ENCODE measurements at places on chromosomes 12 and 14. TPM values are rescaled to one million over a fixed set of nuclear protein-coding genes. Genes with fewer than 3 reads are reported as not detected.

PRB2 gene
- total RNA-seq, result not detected

DNA sequence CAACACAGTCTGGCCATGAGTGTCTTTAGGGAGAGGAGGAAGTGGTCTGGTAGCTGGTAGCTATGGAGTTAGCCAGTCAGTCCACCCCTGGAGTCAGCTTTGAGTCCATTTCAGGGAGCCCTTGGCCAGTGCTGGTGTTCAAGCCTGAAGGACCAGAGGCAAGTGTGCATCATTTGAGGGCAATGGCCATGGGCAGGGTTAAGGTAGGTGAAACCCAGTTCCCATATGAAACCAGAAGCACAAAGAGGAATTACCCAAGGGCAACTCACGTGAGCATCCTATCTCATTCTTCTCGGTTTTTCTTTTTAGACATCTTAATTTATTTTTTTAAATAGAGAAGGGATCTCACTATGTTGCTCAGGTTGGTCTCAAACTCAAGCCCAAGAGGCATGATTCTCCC lies 61.3 kb upstream of the ACTN1 start:
- no peak for DNase-seq

DNA sequence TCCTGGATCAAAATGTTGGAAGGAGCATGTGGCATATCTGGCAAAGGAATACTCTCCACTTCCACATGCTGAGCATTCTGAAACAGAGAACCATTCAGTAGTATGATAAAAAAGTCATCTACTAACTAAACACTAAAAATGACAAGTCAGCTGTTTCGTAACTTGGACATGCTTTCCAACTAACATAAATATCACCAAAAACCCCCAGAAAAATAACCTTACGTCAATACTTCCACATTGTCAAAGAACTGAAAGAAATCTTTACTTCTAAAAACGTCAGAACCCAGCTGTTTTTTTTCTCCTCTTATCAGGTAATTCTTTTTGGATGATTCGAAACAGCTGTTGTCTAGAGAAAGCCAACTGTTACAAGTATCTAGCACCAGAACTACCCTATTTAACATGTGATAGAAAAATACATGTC lies 8.2 kb downstream of the WBP11 start:
- DNase-seq, result no peak

RNASE11 gene
- not detected for total RNA-seq

DNA sequence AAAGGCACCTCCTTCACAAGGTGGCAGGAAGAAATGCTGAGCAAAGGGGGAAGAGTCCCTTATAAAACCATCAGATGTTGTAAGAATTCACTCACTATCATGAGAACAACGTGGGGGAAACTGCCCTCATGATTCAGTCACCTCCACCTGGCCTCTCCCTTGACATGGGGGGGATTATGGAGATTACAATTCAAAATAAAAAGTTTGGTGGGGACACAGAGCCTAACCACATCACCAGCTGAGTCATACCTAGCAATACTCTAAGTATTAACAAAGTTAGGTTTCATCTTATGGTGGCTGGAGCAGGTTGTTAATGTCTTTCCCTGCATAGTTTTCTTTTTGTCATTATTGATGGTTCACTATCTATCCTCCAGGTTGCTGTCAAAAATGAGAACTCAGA lies 113.2 kb upstream of the PPFIA2 start:
- DNase-seq, result no peak

GRCh38 chr12:6195665-6196535 lies 4.3 kb upstream of the CD9 start:
- peak; percentile 88 for DNase-seq

DNA sequence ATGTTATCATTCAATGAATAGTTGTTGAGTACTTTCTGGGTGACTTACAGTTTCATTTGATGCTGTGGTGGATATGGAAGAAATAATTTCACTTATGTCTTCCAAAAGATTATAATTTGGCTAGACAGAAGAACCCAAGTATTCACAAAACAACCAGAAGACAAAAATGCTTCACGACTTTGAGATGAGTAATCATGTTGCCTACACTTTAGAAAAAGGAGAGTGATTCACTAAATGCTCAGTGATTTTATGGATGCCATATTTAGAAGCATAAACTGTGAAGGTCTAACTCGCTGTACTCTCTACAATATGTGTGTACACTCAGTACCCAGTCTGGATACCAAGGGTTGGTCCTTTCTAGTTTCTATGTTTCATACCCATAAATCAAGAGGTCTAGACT lies 101.3 kb upstream of the E2F7 start:
- DNase-seq, result no peak

OR10P1 gene
- not detected for total RNA-seq

ANO4 gene
- not detected for total RNA-seq

CGRRF1 gene
- total RNA-seq, result 17.3 TPM

DNA sequence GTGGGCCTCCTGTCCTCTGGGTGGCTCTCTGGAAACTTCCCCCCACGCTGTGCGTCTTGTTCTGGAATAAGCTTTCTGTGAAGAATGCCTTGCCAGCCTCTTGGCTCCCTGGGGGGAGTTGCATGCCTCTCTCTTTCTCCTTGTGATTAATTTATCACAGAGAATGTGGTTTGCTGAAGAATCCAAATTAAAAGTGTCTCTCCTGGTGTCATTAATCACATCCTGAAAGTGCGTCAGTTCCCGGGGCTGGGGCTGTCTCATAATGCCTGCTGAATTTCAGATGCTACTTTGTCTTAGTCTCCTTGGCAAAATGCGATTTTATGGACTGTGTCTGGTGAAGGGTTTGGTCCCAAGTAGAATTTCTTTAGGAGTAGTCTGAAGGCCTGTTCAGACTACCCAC lies 787.7 kb upstream of the TMEM132C start:
- no peak for DNase-seq

DNA sequence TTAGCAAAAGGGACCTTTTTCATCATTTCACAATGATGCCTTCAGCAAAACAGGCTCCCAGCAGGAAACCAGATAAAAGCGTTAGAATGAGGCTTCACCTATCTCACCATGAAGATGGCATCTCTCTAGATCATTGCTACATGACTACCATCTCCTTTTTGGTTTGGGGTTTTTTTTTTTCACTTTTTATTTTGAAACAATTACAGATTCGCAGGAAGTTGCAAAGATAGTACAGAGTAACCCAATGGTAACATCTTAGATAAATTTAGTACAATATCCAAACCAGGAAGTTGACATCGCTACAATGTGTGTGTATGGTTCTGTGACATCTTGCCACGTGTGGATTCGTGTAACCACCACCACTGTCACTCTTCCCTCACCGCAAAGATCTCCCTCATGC lies 22.3 kb upstream of the PWP1 start:
- no peak for DNase-seq

DNA sequence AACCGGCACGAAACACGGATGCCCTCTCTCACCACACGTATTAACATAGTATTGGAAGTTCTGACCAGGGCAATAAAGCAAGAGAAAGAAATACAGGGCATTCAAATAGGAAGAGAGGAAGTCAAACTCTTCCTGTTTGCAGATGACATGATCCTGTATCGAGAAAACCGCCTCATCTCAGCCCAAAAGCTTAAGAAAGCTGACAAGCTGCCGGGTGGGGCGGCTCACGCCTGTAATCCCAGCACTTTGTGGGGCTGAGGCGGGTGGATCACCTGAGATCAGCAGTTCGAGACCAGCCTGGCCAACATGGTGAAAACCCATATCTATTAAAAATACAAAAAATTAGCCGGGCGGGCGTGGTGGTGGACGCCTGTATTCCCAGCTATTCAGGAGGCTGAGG lies 17.7 kb downstream of the OR6S1 start:
- DNase-seq, result no peak

- no peak for DNase-seq
Measured at GRCh38 chr14:42628602-42629001, 1021.9 kb downstream of the LRFN5 start.

DNA sequence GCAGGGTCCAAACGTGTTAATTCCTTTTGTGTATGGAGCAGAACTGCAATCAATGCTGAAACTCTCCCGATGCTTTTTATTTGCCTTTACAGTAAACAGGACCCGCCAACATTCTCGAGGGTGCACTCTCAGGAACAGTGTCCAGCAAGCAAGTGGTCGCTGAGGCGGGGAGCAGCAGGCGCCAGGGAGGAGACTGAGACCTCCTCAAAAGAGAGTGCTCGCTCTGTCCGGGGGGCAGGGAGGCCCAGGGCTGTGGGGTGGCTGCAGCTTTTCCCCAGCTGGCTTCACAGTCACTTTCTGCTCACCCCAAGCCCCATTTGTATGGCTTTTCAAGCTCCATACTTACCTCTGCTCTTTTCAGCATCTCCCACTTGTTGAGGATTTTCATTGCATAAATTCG lies 49.2 kb downstream of the CDC42BPB start:
- no peak for DNase-seq

DNA sequence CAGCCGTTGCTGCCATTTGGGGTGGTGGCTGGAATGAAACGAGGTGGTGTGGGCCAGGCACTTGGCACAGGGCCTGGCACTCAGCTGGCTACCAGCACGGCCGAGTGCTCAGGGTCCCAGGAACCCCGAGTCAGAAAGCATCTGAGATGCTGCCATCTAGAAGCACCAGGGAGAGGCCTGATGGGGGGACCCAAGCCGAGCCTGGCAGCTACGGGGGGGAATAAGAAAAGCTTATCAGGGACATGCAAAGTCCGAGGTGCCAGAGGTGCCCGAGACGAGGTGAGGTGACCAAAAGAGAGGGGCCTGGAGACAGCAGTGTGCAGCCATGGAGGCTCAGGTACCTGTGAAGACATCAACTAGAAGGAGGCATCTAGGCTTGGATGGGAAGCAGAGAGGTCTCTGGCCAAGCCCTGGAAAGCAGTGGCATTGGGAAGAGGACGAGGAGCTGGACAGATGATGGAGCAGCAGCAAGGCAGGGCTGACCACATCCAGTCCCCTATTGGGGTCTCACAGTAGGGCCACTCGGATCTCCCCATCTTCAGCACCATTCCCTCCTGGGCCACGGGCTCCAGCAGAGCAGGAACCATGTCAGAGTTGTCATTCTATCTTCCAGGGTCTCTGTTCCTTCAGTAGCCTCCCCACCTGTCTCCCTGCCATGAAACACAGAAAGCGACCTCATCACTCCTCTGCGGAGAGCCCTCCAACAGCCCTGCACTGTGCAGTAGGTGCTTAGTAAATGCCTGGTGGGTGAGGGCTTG lies 59.3 kb upstream of the DIO3 start:
- DNase-seq, result peak; percentile 17

GRCh38 chr14:49972823-49973222 lies 79.9 kb downstream of the ARF6 start:
- peak; percentile 83 for DNase-seq

GRCh38 chr14:36757734-36758601 lies 96.3 kb downstream of the PAX9 start:
- no peak for DNase-seq

GRCh38 chr12:24678436-24678835 lies 270.5 kb downstream of the BCAT1 start:
- no peak for DNase-seq

DNA sequence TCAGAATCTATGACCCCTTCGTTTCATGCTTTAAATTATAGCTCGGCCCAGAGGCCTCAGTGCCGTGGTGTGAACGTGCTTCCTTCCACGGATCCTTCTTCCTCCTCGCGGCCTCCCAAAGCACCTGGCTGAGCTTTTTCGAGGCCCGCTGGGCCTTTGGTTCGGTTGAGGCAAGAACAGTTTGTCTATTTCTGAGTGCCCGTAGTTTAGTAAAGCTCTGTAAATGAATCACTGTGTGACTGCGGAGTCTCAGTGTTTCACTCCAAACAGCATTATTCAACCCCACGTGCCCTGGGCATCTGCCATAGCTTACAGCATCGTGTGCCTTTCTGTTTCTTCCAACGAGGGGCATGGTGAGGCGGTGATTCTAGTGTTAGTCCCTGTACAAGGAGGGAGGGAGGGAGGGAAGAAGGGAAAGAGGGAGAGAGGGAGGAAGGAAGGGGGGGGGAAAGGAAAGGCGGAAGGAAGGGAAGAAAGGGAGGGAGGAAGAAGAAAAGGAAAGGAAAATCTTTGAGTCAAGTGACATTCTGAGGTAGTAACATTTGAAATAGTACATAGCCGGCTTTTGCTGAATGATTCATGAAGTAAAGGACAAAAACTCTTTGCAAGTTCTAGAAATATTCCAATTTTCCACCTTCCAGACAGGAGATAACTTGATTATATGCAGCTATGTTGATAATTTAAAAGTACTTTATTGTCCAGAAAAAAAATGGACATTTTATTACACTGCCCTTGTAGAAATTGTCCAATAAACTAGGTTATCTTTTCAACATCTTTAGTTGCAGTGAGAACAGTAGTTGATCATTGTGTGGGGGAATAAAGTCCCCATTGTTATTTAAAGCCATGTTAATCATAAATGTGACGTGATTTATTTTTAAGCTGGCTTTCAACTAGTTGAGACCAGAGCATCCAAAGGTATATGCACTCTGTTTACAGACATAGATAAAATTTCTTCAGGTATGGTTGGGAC lies 1.2 kb upstream of the TRIM9 start:
- DNase-seq, result no peak

GRCh38 chr12:132554845-132555630 lies 55.3 kb downstream of the LRCOL1 start:
- DNase-seq, result no peak

- DNase-seq, result no peak
Measured at GRCh38 chr14:44634692-44635091, 127.6 kb upstream of the FSCB start.

DNA sequence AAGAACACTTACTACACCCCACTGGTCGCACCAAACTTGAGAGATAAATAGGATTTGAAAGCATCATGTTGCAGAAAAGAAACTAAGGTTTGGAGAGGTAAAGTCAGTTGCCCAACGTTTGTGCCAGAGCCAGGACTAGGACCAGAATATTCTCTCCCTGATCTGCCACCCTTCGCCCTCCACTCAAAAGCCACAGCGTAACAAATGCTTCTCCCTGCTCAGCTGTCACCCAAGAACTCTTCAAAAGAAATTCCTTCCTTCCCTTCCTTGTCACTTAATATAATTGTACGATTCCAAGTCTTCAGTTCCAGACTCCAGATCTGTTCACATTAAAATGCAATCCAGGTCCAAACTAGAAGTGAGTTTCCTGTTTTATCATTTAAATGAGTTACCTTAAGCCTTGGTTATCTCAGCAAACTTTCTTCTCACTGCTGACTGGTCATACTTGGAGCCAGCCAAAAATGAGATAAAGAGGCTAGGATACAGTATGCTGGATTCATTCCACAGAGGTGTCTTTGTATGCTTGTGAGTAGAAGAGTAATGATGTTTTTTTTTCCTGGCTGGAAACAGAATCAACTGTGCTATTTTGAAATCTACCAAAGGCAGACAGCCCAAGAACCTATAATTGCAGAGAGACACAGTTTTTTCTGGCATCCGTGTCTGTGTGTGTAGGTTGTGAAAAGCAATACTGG lies 12.8 kb upstream of the PPFIBP1 start:
- no peak for DNase-seq

NRXN3 gene
- total RNA-seq, result 6.5 TPM

GRCh38 chr12:122949405-122949804 lies 16.9 kb downstream of the ABCB9 start:
- DNase-seq, result no peak

GPRC5A gene
- total RNA-seq, result 2.8 TPM

GRCh38 chr14:59484639-59485175 lies 390 bp downstream of the JKAMP start:
- no peak for DNase-seq
